Mesenchymal stem cell (in vitro differentiated cells and primary cell): ENCODE measurements at places on chromosomes 1 and 21.

DNA sequence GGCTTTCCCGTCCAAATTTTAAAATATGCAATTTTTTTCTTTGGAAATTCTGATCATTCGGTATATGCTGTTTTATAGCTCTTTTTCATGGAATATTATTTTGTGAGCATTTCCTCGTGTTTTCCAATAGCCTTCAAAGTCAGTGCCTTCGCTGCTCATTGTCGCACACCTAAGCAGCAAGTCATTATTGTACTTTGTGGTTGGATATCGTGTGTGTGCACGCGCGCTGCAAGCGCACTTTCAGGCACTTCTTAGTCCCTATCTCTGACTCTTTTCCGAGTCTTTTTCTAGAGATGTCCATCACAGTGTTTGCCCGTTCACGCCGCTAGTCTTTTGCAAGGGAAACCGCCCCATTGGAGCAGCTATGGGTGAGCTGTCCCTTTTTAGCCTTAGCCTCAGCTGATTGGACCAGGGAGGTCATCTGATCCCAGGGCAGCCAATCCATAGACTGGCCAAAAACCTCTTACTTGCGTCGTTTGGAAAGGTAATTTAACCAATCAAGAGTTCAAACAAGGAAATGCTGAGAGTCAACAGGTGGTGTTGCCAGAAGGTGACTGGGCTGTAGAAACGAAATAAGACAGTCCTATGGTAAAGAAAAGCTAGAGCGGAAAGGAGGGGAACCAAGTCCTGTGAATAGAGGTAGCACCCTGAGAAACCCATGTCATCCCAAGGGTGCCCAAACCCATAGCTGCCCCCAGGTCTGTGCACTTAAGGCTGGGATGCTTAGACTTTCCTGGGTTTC, 710 bp upstream of the HYI start:
- peak; percentile 79 for DNase-seq

DNA sequence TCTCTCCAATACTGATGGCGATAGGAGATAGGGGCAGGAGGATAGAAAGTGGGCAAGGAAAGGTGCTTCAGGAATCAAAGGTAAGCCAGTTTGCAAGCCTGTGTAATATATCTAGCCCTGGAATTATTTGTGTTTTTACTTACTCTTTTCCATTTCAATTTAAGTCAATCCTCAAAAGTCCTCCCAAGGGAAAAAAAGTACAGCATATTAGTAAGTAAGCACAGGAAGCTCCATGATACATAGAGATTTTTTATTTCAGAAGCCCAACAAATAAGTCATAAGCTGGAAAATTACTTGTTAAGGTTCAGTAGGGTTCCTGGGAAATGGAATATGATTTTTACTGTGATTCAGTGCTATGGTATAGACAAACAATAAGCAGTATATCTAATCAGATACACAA, 337.7 kb upstream of the DUSP10 start:
- DNase-seq, result no peak

GRCh38 chr1:233641029-233641428, 27.1 kb downstream of the KCNK1 start:
- DNase-seq, result no peak

DNA sequence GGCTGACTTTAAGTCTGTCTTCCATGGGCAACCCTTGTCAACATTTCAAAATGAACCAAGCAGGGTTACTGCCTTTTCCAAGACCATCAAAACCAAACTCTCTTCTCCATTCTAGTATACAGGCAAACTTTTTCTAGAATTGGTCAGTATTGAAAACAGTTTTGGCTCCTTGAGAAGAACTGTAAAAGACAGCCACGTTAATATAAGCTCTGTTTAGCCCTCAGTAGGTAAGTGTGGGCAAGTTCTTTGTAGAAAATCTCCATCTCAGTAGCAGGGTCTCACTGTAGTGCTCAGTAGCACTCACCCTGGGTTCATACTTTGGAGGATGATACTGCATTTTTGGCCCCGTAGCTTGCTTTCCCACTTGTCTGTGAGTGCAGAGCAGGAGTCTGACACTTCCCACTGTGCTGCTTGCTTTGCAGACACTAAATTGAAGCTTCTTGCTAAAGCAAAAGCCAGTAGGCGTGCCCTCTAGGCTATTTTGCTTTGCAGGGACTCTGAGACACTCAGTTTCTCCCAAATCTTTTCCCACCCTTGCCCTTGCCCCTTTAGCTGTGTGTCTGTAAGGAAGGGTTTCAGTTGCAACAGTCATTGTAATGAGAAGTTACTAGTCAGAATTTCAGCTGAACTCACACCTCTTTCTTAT, 34.3 kb upstream of the CACYBP start:
- DNase-seq, result no peak

- no peak for DNase-seq
These were observed 27.3 kb downstream of the ZNF691 start for GRCh38 chr1:42873670-42874069.

DNA sequence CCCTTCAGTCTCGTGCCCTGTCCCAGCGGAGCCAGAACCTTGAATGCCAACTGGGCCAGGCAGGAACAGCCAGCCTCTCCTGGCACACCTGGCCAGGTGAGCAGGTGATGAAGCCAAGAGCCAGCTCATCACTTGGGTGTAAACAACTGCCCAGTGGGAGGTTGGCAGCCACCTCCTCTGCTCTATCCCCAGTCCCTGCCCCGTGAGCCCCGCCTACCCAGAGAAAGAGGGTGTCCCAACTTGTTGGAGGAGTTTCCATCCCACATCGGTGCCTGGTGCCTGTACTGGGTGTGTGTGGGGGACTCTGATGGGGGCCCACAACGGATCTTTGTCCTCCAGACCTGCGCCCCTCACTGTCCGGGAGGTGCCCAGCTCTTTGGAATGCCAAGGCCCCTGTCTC, 17.8 kb upstream of the FAM131C start:
- no peak for DNase-seq

GRCh38 chr1:15043934-15044333, 109.6 kb upstream of the TMEM51 start:
- no peak for DNase-seq

- peak; percentile 41 for DNase-seq
These were observed 2.2 kb downstream of the TGFB2 start for GRCh38 chr1:218347336-218347722.

DNA sequence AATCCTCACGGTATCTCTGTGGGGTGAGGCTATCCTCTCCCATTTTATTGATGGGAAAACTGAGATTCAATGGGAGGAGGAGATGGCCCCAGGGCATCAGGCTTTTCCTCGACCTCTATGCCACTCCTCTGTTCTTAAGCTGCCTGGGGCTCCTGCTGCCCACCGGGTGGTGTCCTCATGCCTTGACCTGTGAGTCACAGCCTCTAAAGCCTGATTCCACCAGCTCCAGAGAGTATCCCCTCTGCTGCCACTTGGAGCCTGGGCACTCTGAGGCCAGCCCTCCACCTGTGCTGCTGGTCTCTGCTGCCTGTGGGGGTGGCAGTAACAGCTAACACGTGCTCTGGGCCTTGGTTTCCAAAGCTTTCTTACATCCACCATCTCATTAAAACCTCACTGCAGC, 241.2 kb downstream of the TRABD2B start:
- DNase-seq, result no peak

- no peak for DNase-seq
These were observed at the start of gene ADAMTS4 for GRCh38 chr1:161198897-161199431. TSS of gene ADAMTS4 (minus strand) at chr1:161199054. CDS start at chr1:161198627, 427 bp downstream.
